IMR-90 (cell line): ENCODE measurements at places on chromosomes 2 and 18. TPM values are rescaled to one million over a fixed set of nuclear protein-coding genes. Genes with fewer than 3 reads are reported as not detected.

DNA sequence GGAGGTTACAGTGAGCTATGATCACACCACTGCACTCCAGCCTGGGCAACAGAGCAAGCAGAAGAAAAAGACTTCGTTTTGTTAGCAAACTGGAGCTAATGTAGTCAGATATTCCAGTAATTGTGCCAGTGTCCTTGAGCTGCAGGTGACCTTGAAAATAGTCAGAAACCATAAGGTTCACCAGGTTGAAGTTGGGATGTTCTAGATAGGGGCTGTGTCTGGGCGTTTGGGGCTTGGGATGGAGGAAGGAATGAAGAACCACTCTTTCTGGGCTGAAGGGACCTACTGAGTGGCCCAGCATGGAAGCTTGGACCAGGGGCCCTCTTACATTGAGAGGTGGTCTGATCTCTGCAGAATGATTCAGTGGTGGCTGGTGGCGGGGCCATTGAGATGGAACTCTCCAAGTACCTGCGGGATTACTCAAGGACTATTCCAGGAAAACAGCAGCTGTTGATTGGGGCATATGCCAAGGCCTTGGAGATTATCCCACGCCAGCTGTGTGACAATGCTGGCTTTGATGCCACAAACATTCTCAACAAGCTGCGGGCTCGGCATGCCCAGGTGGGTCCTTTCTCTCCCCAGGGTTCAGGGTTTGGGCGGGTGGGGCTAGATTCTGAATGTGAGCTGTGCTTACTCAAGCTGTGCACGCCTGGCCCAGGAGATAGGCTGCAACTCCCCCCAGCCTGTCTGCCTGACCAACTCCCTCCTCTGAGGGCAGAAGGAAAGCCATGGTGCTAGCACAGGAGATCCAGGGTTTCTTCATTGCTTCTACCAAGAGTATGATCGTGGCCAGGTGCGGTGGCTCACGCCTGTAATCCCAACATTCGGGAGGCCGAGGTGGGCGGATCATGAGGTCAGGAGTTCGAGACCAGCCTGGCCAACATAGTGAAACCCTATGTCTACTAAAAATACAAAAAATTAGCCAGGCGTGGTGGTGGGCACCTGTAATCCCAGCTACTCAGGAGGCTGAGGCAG, 17.1 kb downstream of the CCT7 start:
- peaks cover 2% of the 10 kb centered on the region; the same call in 1 of the 2 replicates for H3K4me1 ChIP-seq
- no peak overlapping the region for H3K27ac ChIP-seq
- no peak overlapping the region for H3K4me3 ChIP-seq
- peaks cover 65% of the 10 kb centered on the region for H3K36me3 ChIP-seq

DNA sequence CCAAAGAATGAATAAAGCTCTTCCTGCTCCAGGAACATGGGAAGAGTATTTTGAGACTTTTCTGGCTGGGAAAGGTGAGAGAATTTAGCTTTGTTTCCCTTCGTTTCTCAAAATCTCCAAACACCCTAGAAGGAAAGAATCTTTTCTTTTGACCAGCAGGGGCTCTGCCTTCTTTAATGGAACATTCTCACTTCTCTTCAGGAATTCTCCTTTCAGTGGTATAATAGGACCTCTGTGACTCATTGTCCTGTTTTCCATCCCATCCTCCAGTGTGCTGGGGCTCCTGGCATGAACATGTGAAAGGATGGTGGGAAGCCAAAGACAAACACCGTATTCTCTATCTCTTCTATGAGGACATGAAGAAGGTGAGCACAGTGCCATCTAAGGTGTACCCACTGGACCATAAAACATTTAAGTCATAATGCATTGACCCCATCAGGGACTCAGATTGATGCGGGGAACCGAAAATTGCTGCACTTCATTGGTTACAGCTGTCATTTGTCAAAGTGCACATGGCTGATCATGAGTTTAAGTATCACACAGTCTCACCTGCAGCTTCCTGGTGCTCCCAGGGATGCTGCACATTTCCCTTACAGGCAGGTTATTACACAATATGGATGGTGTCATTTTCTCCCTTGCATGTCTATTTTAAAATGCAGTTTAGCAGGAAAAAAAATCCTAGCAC, 5.5 kb downstream of the SULT1C4 start:
- H3K27me3 ChIP-seq, result no peaks in the 10 kb centered on the region
- peaks cover 5% of the 10 kb centered on the region; the same call in 1 of the 2 replicates for H3K4me1 ChIP-seq
- no peak for DNase-seq
- no peak overlapping the region for H3K27ac ChIP-seq
- H3K36me3 ChIP-seq, result no peaks in the 10 kb centered on the region

DNA sequence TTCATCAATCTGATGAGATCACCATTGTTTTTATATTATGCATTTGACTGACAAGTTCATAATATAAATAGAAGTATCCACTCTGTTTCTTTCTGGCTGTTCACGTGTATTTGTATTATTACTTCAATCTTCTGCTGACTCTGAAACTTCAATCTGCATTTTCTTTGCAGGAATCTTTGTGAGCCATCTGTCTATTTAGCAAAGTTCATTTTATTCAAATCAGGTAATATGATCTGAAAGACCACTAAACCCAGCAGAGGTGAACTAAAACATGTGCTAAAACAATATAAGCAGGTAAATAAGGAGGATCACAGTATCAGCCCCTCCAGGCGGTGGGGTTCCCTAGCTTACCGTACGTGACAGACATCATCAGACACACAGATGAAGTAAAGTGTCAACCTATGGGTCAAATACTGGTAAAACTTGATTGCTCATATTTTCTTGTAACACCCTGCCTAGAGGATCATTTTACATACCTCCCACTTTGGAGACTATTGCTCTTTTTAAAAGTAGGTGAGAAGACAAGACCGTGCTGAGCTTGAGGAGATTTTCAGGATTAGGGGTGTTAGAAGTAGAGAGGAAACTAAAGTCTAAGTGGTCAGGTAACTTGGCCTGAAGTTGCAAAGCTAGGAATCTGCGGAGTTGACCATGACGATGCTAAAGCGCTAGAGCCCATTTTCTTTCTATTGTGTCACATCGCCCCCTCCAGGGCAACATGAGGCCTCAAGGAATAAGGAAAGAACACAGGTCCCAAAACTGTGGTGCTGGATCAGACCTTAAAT, 9.0 kb downstream of the DTNB start:
- no peaks in the 10 kb centered on the region for H3K36me3 ChIP-seq
- H3K27ac ChIP-seq, result no peak overlapping the region
- peak; percentile 74 for DNase-seq
- no peaks in the 10 kb centered on the region for H3K4me1 ChIP-seq
- no peaks in the 10 kb centered on the region; the same call in 1 of the 2 replicates for H3K27me3 ChIP-seq

GRCh38 chr2:142140434-142140845, 9.6 kb upstream of the LRP1B start:
- no peaks in the 10 kb centered on the region for H3K36me3 ChIP-seq
- H3K4me1 ChIP-seq, result no peaks in the 10 kb centered on the region
- no peaks in the 10 kb centered on the region for H3K27me3 ChIP-seq
- no peak overlapping the region for H3K4me3 ChIP-seq

DNA sequence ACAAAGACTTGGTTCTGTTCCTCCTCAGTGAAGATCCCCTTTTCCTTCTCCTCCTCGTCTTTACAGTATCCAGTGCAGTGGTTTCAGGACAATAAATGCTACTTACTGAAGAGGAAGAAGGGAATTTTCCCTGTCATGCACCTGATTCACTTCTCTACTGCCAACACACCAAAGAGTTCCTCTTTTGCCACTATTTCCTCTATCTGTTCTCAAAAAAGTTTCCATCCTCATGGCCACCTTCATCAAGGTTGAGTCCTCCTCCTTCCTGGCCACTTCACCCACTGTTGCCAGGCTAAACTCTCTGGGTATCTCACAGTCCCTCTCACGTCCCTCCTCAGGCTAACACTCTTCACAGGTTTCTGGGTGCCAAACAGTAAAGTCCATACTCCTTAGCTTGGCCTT, 41.7 kb downstream of the PLEKHM3 start:
- DNase-seq, result no peak
- no peak overlapping the region for H3K4me3 ChIP-seq
- no peaks in the 10 kb centered on the region for H3K27me3 ChIP-seq

DNA sequence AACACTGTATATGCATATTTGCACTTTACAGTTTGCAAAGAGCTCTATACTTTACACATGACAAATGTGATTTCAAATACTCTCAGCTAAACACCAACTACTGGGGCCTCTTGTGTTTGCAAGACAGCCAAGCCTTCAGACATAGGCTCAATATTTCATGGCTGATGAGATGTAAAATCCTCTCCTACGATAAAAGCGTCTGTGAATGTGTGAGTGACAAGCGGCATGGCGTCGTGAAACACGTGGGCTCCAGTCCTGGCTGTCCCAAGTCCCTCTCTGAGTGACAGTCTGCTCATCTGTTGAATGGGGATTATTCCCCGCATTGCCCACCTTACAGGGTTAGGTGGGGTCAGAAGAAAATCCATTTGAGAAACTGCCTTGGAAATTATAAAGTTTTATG, 489.8 kb downstream of the RNF144A start:
- H3K4me3 ChIP-seq, result no peak overlapping the region
- DNase-seq, result no peak
- no peaks in the 10 kb centered on the region for H3K36me3 ChIP-seq
- H3K27me3 ChIP-seq, result no peaks in the 10 kb centered on the region
- no peaks in the 10 kb centered on the region for H3K4me1 ChIP-seq

DNA sequence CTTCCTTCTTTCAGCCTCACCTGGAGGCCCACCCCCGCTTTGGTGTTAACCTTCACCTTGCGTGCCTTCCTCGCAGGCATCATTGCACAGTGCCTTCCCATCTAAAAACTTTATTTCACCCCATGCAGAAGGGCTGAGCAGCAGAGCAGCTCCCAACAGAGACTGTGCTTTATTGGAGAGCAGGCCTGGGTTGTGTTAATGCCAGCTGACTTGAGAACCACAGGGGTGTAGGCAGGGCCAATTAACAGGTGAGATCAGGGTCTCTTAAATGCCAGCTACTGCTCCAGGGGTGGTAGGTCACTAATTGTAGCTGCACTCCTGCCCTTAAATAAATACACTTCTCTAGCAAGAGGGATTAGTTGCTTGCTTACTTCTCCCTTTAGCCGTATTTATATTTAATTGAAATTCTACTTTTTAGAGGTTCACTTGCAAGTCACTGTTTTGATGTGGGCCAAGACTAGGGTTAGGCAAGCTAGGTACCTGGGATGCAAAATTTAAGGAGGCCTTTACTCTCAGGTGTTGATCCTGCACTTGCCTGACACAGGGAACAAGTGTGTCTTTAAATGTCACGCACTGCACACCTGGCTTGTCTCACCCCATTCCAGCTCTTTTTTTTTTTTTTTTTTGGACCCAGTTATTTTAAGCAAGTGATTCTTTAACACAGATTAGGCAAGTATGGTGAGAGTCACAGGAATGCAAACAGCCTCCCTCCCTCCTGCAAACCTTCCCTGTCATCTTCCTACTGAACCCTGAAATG, 54.5 kb downstream of the LYPD1 start:
- H3K4me3 ChIP-seq, result no peak overlapping the region
- H3K27ac ChIP-seq, result no peak overlapping the region
- DNase-seq, result no peak
- no peaks in the 10 kb centered on the region for H3K36me3 ChIP-seq

GRCh38 chr2:15260835-15261234, 300.3 kb downstream of the NBAS start:
- H3K36me3 ChIP-seq, result peaks cover 5% of the 10 kb centered on the region; the same call in 1 of the 2 replicates
- H3K27ac ChIP-seq, result no peak overlapping the region
- no peak for DNase-seq
- H3K27me3 ChIP-seq, result no peaks in the 10 kb centered on the region

DNA sequence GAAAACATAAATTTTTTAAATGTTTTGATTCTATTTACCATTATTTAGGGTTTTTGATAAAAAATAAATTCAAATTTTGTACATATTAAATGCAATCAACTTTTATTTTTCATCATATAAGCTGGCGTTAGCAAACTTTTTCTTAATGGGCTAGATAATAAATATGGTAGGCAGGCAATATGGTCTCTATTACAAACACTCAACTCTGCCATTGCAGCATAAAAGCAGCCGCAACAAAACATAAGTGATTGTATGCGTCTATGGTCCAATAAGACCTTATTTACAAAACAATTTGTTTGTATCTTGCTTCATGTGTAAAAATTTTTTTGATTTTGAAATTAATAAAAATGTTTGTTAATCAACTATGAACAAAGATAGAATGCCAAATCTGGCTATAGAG, 116.8 kb upstream of the GLI2 start:
- H3K36me3 ChIP-seq, result no peaks in the 10 kb centered on the region
- no peak overlapping the region for H3K27ac ChIP-seq
- no peaks in the 10 kb centered on the region for H3K27me3 ChIP-seq
- no peak overlapping the region for H3K4me3 ChIP-seq

DNA sequence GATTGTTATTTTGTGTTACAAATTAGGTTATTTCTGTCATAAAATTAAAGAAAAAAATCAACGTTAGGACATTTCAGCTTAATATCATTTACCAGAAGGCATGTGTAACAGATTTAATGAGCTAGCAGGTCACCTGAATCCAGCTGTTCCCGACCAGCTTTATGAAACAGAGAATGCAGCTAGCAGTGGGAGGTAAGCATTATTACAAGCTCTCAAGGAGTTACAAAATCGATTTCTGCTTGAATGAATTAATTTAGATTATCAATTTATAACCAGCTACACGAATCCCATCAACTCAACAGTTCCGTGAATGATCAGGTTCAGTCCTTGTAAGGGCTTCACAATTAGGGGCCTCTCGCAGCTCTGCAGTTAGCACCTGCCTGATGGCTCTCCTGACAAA, 211.9 kb downstream of the PTGR3 start:
- H3K4me3 ChIP-seq, result no peak overlapping the region
- DNase-seq, result no peak
- no peak overlapping the region for H3K27ac ChIP-seq

Gene CNDP1
- not detected in 2 replicates for polyA plus RNA-seq

Gene ST6GAL2
- not detected in 2 replicates for polyA plus RNA-seq

Gene CD28
- not detected in 2 replicates for polyA plus RNA-seq

Gene KCNJ3
- polyA plus RNA-seq, result not detected in 2 replicates

Gene INHA
- polyA plus RNA-seq, result 0.80 and 0.96 TPM in 2 replicates

Gene TRPM8
- polyA plus RNA-seq, result 0.10 TPM in 1 of 2 replicates, not detected in the other
